ENCODE measurements at places on chromosomes 4 and X.

DNA sequence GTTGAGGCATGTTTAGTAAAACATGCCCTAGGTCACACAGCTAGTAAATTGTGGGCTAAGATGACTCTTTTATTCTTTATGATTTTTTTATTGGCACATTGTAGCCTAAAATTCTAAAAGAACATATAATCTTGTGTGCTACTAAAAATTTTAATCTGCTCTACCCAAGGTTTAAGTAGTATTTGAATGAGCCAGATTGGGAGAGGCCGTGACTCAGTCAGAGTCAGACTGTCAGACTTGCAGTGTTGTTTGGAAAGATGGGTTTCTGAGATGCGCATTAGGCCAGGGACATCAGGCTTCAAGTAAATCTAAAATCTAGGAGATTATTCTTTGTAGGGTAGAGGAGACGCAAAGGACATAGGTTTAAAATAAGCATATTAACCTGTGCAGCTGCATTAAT is 30.7 kb upstream of the TMPRSS11E start:
- DNase-seq, result no peak

GRCh38 chr4:85966373-85966772 is 393.5 kb downstream of the MAPK10 start:
- DNase-seq, result no peak

GRCh38 chrX:2958199-2958598 is 29.1 kb upstream of the ARSD start:
- DNase-seq, result no peak

DNA sequence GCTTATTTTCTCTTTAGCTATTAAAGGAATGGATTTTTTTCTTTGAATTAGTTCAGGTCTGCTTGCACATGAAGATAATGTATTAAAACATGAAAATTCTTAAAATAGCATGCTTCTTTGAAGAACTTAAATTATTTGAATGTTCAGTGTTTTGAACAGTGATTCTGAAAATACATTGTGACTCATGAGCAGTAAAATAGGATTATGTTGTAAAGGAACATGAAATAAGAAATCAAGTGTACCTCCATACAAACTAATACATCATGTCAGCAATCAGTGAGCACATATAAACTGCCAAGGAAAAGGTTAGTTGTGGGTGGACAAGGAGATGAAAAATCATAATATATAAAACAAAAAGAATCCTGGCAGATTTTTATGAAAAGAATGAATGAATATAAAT is 66.1 kb downstream of the SNX25 start:
- no peak for DNase-seq

DNA sequence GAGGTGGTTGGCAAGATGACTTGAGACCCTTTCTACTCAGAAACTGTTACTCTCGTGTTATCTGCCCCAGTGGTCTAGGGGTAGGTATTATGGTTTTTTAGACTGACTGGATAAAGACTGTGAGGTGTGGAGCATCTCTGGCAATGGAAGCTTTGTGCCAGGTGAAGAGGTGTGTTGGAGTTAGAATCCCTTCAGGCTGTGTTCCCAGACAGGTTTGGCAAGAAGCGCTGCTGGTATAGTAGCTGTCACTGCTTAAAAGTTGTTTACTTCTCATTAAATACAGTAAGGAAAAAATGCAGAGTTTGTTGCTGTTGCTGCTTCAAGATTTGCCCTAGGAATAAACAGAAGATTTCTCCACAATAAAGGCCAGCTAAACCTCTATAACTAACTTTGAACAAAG is 35.3 kb downstream of the AREG start:
- peak; percentile 4 for DNase-seq

GRCh38 chrX:154368630-154369448 is 5.6 kb downstream of the FLNA start:
- peak; percentile 41 for DNase-seq

DNA sequence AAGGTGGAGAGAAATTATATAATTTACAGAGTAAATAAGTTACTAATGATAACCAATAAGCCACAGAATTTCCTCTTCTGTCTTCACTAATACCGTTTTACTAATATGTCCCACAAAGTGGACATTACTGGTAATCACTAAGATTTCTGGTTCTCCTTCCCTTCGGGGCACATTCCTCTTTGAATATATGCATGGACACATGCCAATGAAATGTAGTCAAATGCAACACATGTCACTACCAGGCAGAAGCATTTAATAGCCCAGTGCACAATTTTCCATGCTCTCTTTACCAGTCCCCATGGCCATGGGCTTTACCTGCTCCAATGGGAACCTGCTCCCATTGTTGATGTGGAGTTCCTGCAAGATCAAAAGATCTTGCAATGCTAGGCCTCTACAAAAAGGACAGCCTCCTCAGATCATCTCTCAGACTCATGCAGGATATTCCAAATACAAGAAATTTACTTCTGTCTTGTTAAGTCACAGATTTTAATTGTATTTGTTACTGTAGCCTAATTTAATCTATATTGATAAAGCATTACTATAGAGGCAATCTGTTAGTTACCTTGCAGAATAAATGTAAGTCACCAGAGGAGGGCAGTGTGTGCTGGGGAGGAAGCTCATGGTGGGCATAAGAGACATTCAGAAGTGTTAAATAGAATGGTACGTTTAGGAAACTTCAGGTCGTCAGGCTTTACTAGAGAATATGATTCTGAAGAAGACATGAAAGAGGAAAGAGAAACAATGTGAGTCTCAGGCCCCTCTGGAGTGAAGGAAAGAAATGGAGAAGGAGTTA is 37.1 kb upstream of the INPP4B start:
- DNase-seq, result peak; percentile 72

DNA sequence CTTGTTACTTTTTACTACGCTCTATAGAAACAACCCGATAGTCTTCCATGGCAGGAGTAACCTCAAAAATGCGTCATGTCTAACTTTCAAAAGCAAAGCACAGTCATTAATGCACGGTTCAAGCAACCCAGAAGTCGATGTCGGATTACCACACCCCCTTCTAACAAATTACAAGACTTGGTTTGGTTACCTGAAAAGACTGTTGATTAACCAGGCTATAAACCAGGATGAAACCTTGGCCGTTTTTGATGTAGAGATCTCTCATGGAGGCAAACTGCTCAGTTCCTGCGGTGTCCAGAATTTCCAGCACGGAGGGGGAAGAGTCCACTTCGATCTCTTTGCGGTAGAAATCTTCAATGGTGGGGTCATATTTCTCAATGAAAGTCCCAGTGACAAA is 2.4 kb downstream of the RAP2C start:
- no peak for DNase-seq

DNA sequence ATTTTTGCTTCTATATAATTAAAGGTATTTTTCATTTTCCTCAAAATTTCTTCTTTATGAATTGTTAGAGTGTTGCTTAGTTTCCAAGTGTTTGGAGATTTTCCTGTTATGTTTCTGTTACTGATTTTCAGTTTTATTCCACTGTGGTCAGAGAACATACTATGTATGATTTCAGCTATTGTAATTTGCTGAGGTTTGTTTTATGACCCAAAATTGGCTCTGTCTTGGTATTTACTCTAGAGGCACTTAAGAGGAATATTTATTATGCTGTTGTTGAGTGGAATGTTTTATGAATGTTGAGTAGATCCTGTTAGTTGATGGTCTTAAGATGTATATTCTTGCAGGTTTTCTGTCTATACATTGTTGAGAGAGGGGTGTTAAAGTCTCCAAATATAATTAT is 263.5 kb downstream of the PABPC4L start:
- DNase-seq, result no peak

DNA sequence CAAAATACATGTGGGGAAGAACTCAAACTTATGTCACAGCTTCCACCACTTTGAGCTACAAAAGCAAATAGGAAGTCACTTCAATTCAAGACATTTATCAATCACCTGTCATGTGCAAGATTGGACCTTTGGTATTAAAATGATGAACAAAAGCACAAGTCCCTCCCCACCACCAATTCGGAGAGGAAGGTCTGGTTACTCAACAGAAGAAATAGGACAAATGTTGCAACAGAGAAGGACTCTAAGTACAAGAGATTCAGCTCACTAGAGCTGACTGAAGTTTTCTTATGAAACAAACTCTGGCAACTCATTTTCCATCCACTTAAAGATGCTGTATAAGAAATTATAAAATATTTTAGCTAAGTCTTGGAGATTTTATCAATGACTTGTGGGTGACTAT is 16.0 kb upstream of the MMRN1 start:
- no peak for DNase-seq

- no peak for DNase-seq
Measured at GRCh38 chrX:154352012-154352401, 22.4 kb downstream of the FLNA start.

All from GM23338 (cell line).